LHCN-M2 (cell line): ENCODE measurements at places on chromosomes 11 and 22. TPM values are rescaled to one million over a fixed set of nuclear protein-coding genes. Genes with fewer than 3 reads are reported as not detected.
A peak's percentile ranks its signal among the peaks of the same experiment; 100 is the strongest.

DNA sequence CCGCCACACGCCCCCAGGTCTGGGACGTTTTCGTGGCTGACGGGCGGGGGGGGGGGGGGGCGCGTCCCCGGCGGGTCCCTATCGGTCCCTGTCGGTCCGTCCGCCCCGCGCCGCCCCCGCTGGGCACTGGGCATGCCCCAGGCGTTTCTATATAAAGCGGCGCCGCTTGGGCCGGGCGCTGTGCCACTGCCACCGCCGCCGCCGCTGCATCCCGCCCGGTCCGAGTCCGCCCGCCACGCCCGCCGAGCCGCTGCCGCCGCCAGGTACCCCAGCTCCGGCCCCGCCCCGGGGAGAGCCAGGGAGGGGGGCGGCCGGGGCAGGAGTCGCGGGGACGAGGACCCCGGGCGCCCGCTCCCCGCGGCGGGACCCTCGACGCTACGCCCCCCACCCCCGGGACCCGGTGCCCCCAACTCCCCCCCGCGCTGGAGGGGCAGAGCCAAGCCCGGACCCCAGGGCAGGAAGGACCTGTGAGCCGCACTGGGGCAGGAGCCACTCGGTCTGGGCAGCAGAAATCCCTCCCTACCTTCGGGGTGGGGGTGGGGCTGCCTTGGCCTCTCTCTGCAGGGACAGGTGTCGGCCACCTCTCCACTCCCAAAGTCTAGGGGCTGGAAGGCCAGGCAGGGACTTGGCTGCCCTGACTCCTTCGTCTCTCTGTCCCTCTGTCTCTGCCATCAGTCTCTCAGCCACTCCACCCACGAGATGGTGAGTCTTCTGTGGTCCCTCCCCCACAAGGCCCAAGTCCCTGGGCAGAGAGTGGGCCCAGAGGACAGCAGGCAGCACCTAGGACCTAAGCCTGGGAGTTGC, at the start of gene CARNS1:
CARNS1 (plus strand) TSS at position 178 of the 804 bp plus-strand sequence; CDS start at position 700, 522 bp downstream.
- DNase-seq, result no peak

PACSIN3 gene
- total RNA-seq, result 19.6 and 21.0 TPM in 2 replicates

GRCh38 chr11:57273448-57274058, 36.5 kb upstream of the APLNR start:
- no peak for DNase-seq

DNA sequence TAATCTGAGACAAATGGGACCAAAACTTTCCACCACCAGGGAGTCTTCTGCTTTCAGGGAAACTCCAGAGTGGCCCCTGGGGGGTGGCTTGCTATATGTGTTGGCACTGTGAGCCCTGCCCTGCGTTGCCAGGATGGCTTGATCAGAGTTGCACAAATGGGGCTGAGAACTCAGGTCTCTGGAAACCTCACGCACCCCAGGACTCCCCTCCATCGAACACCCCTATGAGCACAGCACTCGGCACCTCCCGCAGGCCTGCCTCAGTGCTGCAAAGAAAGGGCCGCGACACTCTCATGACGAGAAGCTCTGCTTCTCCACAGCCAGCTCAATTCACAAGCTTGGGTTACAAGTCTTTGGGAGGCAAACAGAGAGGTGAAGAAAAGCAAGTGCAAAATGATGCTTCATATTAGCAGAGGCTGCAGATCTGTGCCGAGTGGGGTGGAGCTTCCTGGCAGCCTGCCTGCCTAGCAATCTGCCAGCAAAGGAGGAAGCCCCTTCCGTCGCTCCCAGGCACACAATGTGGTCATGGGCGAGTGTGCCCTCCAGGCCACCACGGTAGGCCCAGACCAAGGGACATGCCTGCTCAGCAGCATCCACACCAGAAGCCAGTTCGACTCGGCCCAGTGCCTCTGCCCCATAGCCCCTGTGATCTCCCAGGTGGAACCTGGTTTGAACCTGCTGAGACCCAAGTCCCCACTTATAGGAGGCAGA, 55.7 kb downstream of the MYH9 start:
- DNase-seq, result no peak

- no peak for DNase-seq
Observed at GRCh38 chr11:2869561-2870427, 15.8 kb downstream of the CDKN1C start.

GRCh38 chr22:39567135-39567946, 3.2 kb upstream of the CACNA1I start:
- no peak for DNase-seq

GRCh38 chr11:86034710-86035109, 34.2 kb downstream of the PICALM start:
- DNase-seq, result no peak

DNA sequence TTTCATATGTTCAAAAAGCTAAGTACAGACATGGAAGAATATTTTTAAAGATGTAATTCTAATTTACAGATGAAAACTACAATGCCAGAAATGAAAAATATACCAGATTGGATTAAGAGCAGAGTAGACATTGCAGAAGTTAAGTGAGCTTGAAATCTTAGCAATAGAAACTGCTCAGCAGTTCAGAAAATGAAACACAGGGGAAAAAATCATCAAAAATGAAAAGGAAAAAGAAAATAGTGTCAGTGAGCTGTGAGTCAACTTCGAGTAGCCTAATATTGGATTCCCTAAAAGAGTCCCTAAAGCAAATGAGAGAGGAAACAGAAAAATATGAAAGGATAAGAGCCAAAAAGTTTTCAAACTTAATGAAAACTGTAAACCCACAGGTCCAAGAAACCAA, 25.8 kb upstream of the IL10RA start:
- no peak for DNase-seq

- DNase-seq, result no peak
Observed at GRCh38 chr22:19705181-19705934, 8.9 kb upstream of the SEPTIN5 start.

DNA sequence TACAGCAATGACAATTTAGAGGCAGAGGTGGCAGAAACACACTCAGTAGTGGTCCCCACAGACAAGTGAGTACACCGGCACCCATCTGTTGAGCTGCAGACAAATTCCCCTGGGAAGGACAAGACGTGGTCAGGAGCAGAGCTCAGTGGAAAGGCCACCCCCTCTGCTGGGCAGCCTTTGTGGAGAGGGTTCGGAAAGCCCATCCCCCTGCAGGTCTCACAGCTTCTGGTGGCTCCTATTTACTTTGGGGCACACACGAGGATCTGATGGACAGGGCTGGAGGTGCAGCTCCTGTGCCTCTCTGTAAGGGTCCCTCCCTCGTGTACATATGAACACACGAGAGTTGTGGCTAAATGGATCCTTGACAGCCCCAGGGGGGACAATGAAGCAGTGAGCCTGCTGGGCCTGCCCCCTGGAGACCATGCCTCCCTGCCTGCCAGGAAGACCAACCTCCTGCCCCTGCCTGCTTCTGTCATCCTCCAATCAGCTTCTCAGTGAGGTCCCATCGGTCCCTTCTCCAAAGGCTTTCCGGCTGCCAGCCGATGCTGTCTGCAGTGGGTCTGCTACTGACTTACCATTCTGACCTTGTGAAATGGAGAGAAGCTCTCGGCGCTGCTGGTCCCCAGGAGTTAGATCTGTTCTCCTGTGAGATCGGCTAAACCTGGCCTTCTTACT, 161.5 kb downstream of the CACNA1I start:
- no peak for DNase-seq

ASPHD2 gene
- 2.0 and 2.4 TPM in 2 replicates for total RNA-seq

DNA sequence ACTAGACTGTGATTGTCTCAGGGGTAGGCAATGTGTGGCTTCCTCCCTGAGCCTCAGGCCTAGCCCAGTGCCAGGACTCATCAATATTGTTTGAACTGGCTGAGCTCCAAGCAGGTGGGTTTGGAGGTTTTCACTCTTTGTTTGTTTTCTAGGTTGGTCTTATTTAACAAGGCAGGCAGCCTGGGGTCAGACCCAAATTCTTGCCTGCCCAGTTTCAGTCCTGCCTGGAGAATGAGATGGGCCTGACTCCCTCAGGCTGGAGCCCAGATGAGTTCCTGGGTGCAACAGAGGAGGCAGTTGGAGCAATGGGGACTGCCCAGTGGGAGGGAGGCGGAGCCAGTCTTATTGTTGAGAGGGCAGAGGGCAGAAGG, 28.3 kb upstream of the TP53I11 start:
- no peak for DNase-seq

DNA sequence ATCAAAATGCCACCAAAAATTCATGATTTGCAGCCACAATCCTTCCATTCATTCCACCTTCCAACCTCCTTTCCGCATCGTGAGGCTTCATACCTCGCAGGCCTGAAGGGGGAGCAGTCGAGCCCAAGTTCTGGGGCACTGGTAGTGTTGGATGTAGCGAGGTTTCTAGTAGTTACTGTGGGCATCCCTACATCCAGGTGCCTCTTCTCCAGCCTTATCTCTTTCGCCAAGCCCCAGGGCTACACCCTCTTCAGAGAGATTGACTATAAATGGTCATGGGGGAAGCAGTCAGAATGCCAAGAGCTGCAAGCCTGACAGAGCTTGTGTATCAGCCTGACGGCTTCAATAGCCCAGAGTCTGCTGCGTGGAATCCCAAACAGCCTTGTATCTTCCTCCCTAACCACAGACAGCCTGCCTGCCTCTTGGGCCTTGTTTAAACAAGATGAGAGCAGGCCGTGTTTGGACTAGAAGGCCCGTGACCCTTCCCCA, 28.9 kb downstream of the CLMP start:
- DNase-seq, result peak; percentile 41

GRCh38 chr11:1570001-1570453, 2.0 kb downstream of the DUSP8 start:
- DNase-seq, result no peak

- peak; percentile 43 for DNase-seq
Observed at GRCh38 chr11:115168229-115168671, 336.0 kb downstream of the CADM1 start.

UPK3A gene
- total RNA-seq, result not detected in 2 replicates

GRCh38 chr11:47587039-47587716, 700 bp downstream of the FAM180B start:
- no peak for DNase-seq

- DNase-seq, result no peak
Observed at GRCh38 chr22:19515654-19516377, 8.4 kb downstream of the CLDN5 start.
